ENCODE measurements at places on chromosomes 3 and 15.

DNA sequence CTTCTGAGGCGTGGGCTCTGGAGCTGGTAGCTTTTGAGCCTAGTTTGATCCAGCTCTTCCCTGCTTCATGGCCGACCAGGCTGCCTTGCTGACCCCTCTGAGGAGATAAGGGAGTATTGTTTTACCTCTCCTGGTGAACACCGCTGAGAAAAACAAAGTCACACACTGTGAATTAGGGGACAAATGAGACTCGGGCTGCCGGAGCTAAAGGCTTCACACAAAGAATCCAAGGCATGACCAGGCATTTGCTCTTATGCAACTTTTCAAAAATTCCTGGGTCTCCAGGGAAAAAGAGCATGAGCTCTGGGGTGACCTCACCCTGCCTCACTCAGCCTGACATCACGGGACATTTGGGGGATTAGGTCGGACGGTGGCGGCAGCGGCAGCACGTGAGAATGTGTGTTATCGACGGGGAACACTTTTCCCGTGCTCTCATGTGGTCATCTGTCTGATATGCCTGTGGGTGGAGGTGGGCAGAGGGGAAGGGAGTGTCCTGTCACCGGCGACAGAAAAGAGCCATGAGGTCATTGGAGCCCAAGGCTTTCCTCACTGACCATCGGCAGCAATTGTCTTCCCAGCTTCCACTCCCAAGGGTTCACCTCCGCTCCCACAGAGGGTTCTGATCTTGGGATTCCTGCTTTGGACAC lies 61.0 kb downstream of the TMEM44 start:
- peak; percentile 48 for DNase-seq

DNA sequence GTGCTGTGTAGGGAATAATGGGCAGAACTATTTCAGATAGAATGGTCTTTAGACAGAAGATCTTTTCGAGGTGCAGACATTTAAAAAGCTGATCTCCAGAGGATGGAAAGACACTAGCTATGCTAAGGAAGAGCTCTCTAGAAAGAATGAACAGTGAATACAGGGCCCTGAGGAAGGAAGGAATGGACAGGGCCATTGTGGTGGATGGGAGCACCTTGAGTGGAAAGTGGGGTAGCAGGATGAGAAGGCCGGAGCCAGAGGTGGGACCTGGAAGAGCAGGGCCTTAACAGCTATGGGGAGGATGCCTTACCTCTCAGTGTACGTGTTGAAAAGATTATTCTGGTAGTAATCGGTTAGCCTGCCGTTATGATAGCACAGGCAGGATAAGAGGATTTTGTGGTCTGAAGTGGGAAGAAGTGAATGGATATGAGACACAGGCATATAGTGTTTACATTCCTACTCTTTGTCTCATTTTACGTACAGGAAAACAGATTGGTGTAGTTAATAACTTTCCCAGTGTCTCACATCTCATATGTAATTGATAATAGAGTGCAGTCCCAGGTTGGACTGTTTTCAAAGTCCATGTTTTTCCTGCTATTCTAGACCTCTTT lies 172.4 kb downstream of the KLHL25 start:
- DNase-seq, result no peak

DNA sequence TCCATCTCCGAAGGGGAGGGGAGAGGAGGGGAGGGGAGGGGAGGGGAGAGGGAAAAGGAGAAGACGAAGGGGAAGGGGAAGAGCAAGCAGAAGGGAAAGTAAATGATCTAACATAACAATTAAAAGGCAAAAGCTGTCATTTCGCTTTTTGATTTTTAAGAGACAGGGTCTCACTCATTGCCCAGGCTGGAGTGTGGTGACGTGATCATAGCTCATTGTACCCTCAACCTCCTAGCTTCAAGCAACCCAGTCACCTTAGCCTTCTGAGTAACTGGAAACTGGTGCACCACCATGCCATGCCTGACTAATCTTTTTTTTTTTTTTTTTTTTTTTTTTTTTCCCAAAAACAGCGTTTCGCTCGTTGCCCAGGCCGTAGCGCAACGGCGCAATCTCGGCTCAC lies 22.6 kb downstream of the ADAM10 start:
- no peak for DNase-seq

GRCh38 chr3:52291508-52292181 lies 4.0 kb downstream of the GLYCTK start:
- no peak for DNase-seq
